ENCODE measurements at places on chromosomes 7 and 10. TPM values are rescaled to one million over a fixed set of nuclear protein-coding genes. Genes with fewer than 3 reads are reported as not detected.

- DNase-seq: no peak
Measured at GRCh38 chr7:45578467-45578866, 4.3 kb downstream of the ADCY1 start.

Gene OR6V1
- not detected for total RNA-seq

- no peak for DNase-seq
Measured at GRCh38 chr7:144747936-144748335, 87.9 kb downstream of the TPK1 start.

DNA sequence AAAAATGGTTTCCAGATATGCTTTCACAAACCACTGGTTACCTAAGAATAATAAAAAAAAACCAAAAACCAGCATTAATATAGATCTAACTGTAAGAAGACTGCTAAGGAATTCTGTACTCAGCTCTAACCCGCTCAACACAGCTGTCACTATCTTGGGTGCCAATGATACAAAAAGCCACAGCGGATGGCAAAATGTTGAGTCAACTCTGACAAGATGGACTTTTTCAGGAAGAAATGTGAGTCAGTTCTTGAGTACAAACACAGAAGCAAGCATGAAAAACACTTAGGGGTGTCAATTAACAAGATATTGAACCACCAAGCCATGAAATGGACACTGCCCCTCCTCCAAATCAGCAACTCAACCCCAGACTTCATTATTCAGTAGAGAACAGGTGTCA lies 55.0 kb downstream of the CTTNBP2 start:
- DNase-seq: no peak

Gene TRIM50
- not detected for total RNA-seq

- peak; percentile 62 for DNase-seq
Measured at GRCh38 chr7:100745184-100745583, 11.8 kb downstream of the ZAN start.

Gene CYP2C8
- under 0.01 TPM for total RNA-seq
